ENCODE measurements at places on chromosomes 5 and 9.

- no peak for DNase-seq
Measured at GRCh38 chr9:38363589-38363925, 28.9 kb upstream of the ALDH1B1 start.

GRCh38 chr9:137504432-137504777, 45.3 kb upstream of the NSMF start:
- no peak for DNase-seq

DNA sequence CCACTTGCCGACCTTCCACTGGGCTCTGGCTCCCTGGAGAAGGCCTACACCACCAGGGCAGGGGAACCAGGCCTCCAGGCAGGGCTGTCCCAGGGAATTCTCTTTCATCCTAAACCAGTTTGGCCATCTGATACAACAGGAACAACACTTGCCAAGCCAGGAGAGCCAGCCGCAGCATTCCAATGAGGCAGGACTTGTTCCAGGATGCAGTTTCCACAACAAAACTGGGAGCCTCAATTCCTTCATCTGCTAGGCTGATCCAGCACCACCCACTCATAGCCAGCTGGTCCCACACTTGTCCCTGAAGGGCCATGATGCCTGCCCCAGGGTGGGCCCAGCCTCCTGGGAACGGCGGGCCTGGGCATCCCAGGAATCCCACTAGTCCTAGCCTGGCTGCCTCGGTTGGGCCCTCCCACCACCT, 26.0 kb downstream of the BICD2 start:
- DNase-seq: no peak

GRCh38 chr9:121756474-121757280, 105.2 kb downstream of the DAB2IP start:
- no peak for DNase-seq

- DNase-seq: no peak
Measured at GRCh38 chr9:35686222-35687203, 3.2 kb downstream of the TPM2 start.

DNA sequence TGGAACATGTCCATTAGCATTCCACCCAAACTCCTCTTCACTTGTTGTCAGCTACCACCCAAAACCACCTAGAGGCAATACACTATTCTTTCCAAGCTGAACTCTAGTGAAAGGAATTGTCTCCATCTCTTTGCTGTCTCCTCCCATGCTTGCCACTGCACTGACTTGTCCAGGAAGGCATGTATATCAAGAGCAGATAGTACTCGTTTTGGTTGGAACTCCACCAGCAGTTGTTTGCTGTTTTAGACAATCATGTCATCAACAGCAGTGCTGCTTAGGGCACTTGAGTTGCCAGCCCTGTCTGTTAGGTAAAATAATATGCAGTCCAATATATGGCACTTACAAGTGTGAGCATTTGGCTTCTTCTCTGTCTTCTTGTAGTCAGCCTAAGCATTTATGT, 80.0 kb upstream of the SAP30L start:
- DNase-seq: no peak

Data from T-cell (primary cell).